ENCODE measurements at places on chromosomes 6 and 20.
A peak's percentile ranks its signal among the peaks of the same experiment; 100 is the strongest.

DNA sequence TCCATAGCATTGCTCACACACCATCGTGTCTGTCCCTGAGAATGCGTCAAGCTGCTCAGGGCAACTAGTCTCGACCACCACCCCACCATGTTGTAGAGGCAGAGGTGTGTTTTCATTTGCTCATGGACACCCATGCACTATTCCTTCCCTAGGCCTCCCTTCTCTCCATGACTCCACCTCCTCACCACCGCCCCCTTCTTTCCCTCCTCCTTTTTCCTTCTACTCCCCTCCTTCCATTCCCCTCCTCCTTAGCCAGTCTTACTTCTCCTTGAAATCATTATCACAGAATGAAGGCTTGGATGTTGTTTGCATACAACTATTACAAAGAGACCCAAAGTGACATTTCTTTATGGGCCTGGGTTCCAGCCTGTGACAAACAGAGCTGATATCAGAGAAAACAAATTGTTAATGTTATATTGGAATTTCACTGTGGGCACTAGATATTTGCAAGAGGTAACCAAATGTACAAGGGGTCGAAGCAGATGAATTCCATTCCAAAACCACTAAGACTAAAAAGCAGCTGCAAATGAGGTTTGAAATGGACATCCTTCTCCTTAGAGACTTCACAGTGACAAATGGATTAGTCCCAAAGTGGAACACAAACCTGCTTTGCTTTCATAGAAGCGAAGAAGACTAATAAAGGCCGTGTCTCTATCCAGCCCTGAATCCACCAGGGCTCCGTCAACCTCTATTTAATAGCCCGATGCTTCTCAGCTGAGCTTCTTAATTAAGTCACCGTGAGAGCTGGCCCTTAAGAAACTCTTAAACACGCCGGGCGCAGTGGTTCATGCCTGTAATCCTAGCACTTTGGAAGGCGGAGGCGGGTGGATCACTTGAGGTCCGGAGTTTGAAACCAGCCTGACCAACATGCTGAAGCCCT lies 275.8 kb upstream of the SULF2 start:
- no peak for DNase-seq

DNA sequence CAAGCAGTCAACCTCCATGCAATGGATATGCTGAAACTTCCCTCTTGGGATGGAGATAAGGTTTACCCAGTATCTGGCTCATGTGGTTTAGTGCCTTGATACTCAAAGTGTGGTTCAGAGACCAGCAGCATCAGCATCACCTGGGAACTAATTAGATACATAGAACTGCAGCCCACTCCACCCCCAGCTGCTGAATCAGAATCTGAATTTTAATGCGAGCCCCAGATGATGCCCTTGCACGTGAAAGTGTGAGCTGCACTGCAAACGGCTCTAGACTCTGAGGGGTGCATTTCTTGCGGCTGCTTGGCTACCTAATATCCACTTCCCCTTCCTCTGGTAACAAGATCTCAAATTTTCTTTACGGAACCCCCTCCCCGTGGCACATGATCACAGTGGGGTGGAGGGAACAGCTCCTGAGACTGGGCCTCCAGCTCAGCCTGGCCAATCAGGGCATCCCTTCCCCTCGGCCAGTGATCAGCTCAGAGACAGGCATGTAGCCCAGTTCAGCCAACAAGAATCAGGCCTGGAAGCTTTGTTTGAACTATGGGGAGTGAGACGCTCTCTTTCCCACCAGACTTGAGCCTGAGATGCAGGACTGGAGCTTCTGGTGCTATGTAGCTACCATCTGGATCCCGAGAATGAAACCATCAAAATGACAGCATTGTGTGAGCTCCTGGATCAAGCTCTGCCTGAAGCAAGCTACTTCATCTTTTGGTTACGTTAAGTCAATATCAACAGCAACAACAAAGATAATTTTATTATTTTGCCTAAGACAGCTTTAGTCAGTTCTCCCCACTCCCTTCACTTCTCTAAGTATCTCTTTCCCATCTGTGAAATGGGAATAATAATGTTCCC lies 12.8 kb downstream of the KCNK15 start:
- no peak for DNase-seq

DNA sequence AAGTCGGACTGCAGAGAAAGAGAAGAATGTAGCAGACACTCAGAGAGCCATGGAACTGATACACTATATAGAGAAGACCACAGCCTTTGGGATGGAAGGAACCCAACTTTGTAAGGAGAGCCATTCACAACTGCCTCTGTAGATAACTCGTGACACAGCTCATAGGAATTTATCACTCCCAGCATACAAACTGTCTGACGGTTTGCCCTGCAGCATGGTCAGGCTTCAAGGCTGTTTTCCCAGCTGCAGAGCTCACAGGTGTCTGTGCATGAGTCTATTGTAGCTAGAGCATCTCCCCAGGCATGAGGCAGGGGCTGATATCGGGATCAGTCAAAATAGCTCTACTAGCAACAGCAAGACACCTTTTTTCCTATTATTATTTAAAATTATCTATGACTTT lies 130.5 kb upstream of the DTNBP1 start:
- no peak for DNase-seq

GRCh38 chr6:7878401-7878964 lies 32.1 kb downstream of the TXNDC5 start:
- no peak for DNase-seq

DNA sequence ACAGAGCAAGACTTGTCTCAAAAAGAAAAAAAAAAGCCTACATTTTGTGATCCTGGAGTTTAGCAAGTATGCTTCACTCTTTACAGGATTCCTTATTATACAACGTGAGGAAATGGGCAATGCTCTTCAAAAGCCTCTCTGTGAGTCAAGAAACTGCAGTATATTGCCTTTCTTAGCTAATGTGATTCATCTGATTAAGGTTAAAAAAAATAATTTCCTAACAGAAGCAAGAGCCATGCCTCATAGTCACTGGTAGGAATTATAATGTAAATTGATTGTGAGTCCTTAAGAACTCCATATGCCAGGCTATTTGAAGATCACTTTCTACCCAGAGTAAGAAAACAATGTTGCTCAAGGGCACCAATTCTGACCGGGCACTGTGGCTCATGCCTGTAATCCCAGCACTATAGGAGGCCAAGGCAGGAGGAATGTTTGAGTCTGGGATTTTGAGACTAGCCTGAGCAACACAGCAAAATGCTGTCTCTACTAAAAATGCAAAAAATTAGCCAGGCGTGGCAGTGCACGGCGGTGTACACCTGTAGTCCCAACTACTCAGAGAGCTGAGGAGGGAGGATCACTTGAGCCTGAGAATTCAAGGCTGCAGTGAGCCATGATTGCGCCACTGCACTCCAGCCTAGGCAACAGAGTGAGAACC lies 43.3 kb downstream of the SLC26A8 start:
- DNase-seq, result no peak

DNA sequence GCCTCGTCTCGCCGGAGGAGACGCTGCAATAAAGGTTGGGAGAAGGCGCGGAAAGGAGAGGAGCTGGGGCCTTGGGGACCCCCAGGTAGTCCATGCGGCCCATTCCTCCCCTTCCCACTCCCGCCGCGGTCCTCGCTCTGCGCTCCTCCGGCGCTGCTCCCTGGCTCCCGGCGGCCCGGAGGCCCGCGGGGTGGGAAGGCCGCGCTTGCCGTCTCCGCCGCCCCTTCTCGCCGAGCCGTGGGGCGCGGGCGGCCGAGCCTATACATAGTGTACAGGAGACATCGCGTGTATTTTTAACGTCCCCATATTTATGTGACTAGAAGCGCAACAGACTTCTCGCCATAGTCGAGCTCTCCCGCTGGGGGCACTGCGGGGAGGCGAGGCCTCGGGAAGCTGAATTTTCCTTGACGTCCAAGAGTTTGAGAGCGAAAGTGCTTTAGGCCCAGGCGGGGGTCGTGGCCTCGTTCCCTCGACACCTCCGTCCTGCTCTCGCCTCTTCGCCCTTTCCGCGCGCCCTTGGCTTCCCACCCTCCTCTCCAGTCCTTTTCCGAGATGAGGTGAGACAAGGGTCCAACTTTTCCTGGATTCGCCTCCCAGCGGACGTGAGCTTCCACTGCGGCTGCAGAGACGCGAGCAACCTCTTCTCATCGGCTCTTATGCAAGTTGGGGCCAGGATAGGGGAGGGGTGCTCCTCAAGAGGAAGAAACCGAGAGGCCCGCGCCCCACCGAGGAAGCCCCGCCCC lies 29.0 kb downstream of the SLC12A5 start:
- peak; percentile 51 for DNase-seq

GRCh38 chr6:28738396-28738765 lies 185.4 kb downstream of the TRIM27 start:
- peak; percentile 29 for DNase-seq

GRCh38 chr6:166623318-166623717 lies 3.7 kb downstream of the RPS6KA2 start:
- no peak for DNase-seq

DNA sequence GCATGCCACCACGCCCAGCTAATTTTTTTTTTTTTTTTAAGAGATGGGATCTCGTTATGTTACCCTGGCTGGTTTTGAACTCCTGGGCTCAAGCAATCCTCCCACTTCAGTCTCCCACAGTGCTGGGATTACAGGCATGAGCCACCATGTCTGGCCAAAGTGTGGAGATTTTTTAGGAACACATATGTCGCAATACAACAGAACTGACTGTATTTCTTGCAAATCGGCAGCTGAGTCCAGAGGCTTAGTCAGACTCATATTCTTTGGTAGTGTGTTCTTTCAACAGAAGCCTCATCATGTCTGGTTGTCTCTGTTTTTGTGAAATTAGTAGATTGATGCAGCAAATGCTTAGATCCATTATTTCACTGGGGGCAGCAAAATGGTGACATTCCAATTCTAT lies 23.9 kb upstream of the CD164 start:
- no peak for DNase-seq

GRCh38 chr6:31927242-31927862 lies at the start of gene C2:
Gene C2 (plus strand): TSS chr6:31927717. CDS start chr6:31927753, 36 bp downstream.
- no peak for DNase-seq

DNA sequence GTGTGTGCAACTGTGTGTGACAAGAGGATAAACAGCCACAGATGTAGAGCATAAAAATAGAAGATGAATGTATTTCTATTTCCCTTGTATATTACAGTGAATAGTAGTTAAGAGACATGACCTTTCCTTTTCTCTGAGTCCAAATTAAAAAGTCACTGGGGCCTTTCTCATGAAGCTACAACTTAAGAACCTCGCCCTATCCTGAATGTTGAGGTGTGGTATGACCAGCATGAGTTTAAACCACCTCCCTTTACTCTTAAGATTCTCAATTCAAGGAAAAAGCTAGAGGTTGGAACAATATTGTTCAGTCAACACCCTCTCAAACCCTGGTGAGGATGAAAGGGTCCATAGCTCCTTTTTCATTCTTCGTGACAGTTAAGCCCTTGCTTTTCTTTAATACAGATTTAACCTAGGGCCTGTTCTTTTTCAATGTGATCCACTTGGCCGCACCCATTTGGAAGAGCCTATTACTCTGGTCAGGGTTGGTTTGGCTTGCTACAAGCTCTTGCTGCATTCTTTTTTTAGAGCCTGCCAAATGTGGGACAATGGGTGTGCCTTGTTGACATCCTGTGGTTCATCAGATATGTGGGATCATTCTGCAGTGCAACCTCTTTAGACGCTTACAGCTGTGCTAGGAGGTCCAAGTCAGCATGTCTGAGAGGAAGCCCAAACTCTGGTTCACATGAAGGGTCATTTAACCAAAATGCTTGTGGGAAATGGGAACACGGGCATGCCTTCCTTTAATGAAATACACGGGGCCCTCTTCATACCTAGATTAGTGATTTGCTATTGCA lies 290.0 kb downstream of the HAO1 start:
- no peak for DNase-seq

DNA sequence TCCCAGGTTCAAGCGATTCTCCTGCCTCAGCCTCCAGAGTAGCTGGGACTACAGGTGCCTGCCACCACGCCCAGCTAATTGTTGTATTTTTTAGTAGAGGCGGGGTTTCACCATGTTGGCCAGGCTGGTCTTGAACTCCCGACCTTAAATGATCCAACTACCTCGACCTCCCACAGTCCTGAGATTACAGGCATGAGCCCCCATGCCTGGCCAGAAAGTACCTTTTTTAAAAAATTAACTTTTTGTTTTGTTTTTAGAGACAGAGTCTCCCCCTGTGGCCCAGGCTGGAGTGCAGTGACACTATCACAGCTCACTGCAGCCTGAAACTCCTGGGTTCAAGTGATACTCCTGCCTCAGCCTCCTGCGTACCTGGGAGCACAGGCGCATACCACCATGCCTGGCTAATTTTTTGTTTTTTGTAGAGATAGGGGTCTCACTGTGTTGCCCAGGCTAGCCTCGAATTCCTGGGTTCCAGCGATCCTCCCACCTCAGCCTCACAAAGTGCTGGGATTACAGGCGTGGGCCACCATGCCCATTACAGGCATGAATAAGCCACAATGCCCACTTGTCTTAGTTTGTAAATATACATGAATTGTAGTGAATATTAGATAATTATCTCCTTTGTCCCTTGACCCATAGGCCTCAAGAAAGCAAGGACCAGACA lies 17.4 kb upstream of the EEF1A1 start:
- DNase-seq, result no peak

DNA sequence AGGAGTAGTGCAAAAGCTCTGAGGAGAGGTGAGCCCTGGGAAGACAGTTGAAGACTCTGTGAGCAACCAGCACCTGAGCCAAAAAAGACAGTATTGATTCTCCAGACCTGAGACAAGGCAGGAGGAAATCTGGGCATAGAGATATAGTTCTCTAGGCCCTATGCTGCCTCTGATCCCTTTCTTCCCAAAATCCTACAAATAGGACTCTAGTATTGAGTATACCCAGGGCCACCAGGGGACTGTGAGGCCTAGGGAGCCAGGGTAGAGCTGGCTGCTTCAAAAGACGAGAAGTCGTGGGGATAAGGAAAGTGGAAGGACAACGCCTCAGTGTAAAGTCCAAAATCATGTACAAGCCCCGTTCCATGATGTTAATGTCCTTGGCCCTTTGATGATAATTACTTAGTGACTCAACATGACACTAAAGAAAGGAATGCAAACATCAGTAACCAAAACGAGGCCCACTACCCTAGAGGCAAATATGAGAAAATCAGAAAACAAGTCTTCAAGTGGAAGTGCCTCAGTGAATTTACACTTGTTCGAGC lies 197.3 kb upstream of the PROKR2 start:
- DNase-seq, result no peak

DNA sequence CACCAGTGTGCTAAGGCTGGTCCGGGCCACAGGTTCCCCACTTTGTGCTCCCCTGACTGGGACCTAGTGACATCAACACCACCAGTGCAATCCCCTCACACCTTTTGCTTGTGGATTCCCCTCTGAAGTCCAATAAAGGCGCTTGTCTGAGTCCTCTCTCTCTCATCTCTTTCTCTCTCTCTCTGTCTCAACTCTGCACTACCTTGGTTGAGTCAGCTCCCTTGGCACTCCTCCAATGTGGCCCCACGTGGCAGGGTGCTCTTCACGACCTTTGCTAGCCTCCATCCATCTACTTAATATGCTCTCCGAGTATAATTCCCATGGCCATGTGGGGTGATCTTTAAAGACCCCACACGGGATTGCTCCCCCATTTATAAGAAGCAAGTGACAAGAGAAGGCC lies 385.0 kb downstream of the CD83 start:
- no peak for DNase-seq

- no peak for DNase-seq
Observed at GRCh38 chr20:2237059-2237458, 58.7 kb upstream of the TGM3 start.

- DNase-seq, result no peak
Observed at GRCh38 chr6:168133168-168133561, 54.2 kb upstream of the FRMD1 start.

All from B cell (primary cell).